Left ventricle myocardium superior (tissue), 1 donor: ENCODE measurements at places on chromosomes 16 and 17. TPM values are rescaled to one million over a fixed set of nuclear protein-coding genes. Genes with fewer than 3 reads are reported as not detected.

DNA sequence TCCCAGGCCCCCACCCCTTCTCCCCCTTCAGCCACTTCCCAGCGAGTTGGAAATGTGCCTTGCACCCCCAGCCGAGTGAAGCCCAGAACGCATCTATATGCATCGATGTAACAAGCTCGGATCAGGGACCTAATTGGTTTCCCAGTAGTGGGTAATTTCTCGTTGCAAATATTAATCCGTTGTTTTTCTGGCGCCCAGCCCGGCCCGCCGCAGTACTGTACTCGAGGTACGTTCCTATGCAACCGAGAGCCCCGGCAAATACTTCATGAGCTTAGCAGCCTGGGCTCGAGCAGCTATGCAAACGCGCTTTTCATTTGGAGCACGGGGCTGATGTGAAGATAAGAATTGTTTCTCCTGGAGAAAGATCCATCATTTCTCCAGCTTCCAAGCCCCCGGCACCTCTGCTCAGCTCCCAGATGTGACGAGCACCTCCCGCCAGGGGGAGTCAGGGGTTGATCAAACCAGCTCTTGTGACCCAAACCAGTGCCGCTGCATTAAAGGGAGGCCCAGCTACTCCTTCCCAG is 229.8 kb downstream of the KATNIP start:
- peak; percentile 52 for DNase-seq

DNA sequence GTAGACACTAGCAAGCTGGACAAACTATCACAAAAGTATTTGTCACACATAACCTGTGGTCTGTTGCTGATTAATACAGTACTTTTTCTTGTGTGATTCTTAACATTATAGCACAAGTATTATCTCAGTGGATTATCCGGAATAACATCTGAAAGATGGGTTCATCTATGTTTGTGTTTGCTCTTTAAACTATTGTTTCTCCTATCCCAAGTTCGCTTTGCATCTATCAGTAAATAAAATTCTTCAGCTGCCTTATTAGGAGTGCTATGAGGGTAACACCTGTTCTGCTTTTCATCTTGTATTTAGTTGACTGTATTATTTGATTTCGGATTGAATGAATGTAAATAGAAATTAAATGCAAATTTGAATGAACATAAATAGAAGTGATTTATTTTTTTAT is 14.5 kb downstream of the RNFT1 start:
- no peak for DNase-seq

DNA sequence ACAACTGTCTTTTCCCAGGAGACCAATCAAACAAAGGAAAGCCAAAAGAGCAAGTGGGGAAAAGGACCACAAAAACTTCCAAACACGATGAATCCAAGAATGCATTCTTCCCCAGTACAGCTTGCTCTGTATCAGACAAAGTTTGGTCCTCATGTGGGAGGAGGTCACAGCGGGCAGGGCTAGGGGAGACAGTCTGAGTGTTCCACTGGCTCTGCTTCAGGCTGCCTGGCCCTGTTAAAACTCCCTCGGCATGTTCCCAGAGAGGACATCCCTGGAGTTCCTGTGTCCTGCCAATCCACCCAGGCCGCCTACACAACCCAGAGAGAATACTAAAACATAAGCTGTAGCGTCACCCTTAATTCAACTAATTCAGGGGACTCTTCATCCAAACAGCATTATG is 415.1 kb upstream of the DYNLRB2 start:
- DNase-seq = peak; percentile 60

- no peak for DNase-seq
Observed at GRCh38 chr17:80706463-80706867, 161.8 kb downstream of the RPTOR start.

- peak; percentile 67 for DNase-seq
Observed at GRCh38 chr16:29815032-29815721, 775 bp upstream of the PAGR1 start.

DNA sequence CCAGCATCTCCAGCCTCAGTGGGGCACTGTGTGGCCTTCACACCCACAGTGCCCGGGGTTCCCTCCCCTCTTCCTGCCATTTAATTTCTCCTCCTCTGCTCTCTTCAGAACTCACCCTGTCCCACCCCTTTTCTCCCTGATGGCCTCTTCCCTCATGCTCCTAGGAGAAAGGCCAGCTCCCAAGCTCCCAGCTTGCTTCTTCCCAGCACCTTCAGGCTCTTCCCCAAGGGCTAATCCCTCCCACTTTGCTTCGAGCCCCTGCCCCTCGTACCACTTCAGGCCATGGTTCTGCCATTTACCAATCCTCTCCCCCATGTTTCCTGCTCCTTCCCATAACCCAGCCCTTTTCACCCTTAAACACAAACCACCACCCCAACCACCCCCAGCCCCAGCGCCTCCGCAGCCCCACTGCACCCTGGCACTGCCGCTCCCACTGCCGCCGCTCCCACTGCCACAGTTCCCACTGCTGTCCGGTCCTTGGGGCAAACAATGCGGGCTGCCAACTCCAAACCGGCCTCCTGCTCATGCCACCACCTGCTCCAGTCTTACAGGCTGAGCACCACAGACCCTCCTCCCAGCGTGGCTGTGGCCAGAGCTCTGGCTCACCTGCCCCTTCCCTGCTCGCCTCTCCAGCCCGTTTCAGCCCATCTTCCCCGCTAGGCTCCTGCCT is 28.6 kb downstream of the ADAM11 start:
- DNase-seq = no peak

- no peak for DNase-seq
Observed at GRCh38 chr17:73289549-73290254, 22.1 kb downstream of the CDC42EP4 start.

DNA sequence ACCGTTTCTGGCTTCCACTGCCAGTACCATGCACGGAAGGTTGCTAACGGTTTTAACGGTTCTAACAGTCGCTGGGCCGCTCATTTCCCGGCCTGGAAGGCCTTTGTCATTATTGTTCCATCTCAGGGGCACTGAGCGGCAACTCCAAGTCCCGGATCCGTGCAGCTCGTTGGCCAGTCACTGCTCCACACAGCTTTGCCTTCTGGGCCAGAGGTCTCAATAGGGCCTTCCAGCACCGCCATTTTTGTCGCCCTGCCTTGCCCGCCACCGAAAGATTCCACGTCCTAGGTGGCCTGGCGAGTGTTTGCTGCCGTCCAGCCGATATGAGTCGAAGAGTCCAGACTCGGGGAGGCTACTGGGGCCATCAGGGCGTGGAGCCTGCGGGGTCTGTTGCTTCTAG is 30.3 kb upstream of the ATF7IP2 start:
- DNase-seq = no peak

DNA sequence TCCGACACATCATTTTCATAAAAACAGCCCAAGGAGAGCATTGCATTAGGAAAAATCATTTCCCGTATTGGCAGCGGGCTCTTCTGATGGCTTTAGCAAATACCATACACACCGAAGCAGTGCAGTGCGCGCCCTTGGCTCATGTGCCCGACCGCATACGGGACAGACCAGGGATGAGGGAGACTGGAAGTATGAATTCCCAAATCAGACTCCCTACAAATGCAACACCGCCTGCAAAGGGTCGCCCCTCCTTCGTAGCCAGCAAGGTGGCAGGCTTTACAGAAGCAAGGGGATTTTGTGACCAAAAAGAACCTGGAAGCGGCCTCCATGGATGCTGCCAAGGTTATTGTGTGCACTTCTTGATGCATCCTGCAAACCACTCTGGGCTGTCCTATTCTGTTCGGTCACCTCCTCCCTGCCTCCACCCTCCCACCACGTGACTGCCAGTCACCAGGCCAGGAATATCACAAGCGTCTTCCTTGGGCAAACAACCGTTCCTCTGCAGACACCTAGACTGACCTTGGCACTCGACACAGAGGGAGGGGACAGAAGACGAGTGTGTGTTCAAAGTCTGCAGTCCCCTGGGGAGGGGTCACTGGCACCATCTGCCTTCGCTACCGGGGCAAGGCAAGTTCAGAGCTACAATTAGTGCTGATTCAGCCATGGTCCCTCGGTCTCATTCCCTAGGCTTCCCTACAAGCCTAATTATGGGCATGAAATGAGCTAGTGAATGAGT is 460.4 kb downstream of the SLC39A11 start:
- no peak for DNase-seq

The SKAP1 gene
- total RNA-seq = 0.27 TPM

The CCL13 gene
- total RNA-seq = 0.82 TPM

The ARHGAP27 gene
- 37.3 TPM for total RNA-seq

The KCNH4 gene
- total RNA-seq = 0.15 TPM

The DPEP3 gene
- total RNA-seq = not detected

The LRRC36 gene
- not detected for total RNA-seq
